ENCODE measurements at places on chromosomes 6 and 20. TPM values are rescaled to one million over a fixed set of nuclear protein-coding genes. Genes with fewer than 3 reads are reported as not detected.

OR10C1 gene
- total RNA-seq = not detected

GRCh38 chr20:43959079-43959919, 44.6 kb downstream of the TOX2 start:
- H3K4me1 ChIP-seq = peaks cover 20% of the 10 kb centered on the region
- H3K27ac ChIP-seq = no peak overlapping the region
- DNase-seq = peak; percentile 64
- H3K27me3 ChIP-seq = no peaks in the 10 kb centered on the region

- H3K27ac ChIP-seq = no peak overlapping the region
- no peak for DNase-seq
- H3K36me3 ChIP-seq = no peaks in the 10 kb centered on the region
These were observed 169.3 kb downstream of the SLC16A10 start for GRCh38 chr6:111256646-111257045.

GRCh38 chr6:3741477-3741871, 10.0 kb downstream of the PXDC1 start:
- no peak overlapping the region for H3K4me3 ChIP-seq
- DNase-seq = peak; percentile 45
- H3K27me3 ChIP-seq = no peaks in the 10 kb centered on the region
- peaks cover 7% of the 10 kb centered on the region for H3K4me1 ChIP-seq
- no peaks in the 10 kb centered on the region for H3K36me3 ChIP-seq

GRCh38 chr20:43389839-43390626, 67.7 kb upstream of the SRSF6 start:
- H3K4me1 ChIP-seq = no peaks in the 10 kb centered on the region
- no peak overlapping the region for H3K4me3 ChIP-seq
- no peak overlapping the region for H3K27ac ChIP-seq
- H3K27me3 ChIP-seq = no peaks in the 10 kb centered on the region

PRELID3B gene
- total RNA-seq = 148 TPM

SLC22A2 gene
- not detected for total RNA-seq

WDR27 gene
- 86.7 TPM for total RNA-seq

DNA sequence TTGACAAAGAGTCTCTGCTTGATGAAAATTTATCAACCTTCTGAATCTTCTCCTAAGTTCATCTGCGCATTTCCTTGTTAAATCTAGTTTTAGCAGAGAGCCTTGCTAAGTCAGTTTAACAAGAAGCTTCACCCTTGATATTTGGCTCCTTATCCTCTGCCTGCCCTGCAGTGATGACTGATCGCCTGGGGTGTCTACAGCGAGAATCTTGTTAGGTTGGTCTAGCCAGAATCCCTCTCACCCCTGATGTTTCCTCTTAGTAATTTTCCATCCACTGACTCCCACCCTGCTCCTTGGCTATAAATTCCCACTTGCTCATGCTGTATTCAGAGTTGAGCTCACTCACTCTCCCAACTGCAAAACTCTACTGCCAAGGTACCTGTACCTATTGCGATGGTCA, 114.1 kb downstream of the TENT5A start:
- H3K27me3 ChIP-seq = no peaks in the 10 kb centered on the region
- no peaks in the 10 kb centered on the region for H3K36me3 ChIP-seq
- no peak overlapping the region for H3K4me3 ChIP-seq
- no peaks in the 10 kb centered on the region for H3K4me1 ChIP-seq

OR12D3 gene
- not detected for total RNA-seq

DNA sequence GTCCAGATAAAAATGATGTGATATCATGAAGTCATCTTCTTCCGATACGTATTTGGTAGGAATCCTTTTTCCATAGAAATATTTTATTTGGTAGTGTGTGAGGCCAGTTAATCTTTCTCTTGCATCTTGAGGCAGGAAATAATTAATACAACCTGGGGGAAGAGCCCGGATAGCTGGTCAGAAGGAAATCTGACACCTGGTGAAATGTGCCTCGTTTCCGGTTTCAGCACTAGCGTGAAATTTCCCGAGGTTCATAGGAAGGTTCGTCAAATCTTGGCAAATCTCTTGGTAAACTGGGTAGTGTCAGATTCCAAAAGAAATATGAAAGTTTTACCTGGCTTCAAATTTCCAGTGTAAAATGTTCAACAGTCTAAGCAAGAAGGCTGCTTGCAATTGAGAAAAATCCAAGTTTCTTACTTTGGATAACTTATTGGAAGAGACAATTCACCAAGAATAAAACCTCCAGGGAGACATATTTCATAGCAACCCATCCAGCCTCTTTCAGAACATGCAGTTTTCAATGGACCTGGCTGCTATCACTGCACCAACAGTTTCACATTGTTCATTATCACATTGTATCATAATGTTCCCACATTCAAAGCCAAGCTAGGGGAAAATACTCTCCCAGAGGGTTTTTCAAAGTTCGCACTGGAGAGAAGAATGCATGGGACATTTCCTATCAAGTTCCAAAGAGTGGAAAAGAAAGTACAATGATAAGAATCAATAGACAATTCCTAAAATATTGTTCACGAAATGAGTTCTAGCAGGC, 454.5 kb upstream of the CITED2 start:
- DNase-seq = no peak
- H3K4me3 ChIP-seq = no peak overlapping the region
- H3K27me3 ChIP-seq = no peaks in the 10 kb centered on the region
- no peaks in the 10 kb centered on the region for H3K36me3 ChIP-seq
- H3K27ac ChIP-seq = no peak overlapping the region

DNA sequence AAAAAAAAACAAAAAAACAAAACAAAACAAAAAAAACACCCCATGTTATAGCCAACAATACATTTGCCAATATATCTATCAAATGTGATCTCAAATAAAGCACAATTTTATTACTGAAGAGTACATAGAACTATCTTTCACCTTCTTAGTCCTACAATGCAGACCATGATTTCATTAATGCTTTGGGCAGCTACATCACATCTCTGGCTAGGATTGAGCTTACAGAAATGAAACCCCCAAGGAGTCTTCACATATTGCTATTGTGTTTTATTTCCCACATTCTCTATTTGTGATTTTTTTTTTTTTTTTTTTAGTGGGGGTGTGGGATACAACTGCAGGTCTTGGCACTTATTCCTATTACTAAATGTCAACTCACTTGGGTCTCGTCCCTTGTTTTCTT, 189.3 kb downstream of the BACH2 start:
- no peaks in the 10 kb centered on the region for H3K27me3 ChIP-seq
- H3K36me3 ChIP-seq = no peaks in the 10 kb centered on the region
- no peak overlapping the region for H3K27ac ChIP-seq
- H3K4me3 ChIP-seq = no peak overlapping the region
- no peak for DNase-seq

DNA sequence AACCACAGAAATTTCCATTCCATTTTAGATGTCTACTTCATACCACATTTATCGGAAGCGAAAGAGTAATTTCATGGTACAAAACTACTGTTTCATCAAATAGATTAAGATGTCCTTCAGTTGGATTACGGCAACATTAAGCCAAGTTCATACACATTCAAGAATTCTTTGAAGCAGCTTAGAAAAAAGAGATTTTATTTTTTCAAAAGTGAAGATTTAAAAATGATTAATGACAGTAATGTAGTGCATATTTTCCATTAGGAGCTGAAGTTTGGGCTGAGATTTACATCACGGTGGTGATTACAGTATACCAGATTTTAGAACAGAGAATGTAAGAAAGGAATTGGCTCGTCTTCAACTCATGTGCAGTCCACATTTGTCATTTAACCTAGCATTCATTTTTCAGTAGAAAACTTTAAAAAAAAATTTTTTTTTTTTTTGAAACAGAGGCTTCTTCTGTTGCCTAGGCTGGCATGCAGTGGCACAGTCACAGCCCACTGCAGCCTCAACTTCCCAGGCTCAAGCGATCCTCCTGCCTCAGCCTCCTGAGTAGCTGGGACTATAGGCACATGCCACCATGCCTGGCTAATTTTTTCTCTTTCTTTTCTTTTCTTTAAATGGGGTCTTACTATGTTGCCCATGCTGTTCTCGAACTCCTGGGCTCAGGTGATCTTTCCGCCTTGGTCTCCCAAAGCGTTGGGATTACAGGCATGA, 1.9 kb downstream of the SYNJ2 start:
- H3K4me3 ChIP-seq = no peak overlapping the region
- no peak for DNase-seq
- no peaks in the 10 kb centered on the region for H3K4me1 ChIP-seq
- H3K27ac ChIP-seq = no peak overlapping the region
- H3K36me3 ChIP-seq = no peaks in the 10 kb centered on the region

ADGRB3 gene
- total RNA-seq = 9.9 TPM

TAF4 gene
- total RNA-seq = 18.9 TPM

COL9A3 gene
- 4.6 TPM for total RNA-seq

- no peak for DNase-seq
- no peaks in the 10 kb centered on the region for H3K4me1 ChIP-seq
- no peaks in the 10 kb centered on the region for H3K36me3 ChIP-seq
These were observed 57.4 kb downstream of the CAP2 start for GRCh38 chr6:17450832-17451231.

DNA sequence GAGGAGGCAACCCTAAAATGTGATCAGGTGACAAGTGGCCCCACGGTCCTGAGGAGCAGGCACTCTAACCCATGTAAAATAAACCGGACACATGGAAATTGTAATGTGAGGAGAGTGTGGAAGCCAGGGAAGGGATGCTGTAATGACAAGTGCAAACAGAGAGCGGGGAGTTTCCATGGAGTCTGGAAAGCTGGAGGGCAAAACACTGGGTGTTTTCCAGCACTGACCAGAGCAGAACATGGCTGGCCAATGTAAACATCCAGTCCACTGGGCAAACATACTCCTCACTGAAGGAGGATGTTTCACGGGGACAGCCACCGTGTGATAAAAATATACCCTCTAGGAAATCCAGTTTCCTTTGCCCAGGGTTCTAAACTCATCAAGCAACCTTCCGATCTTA, 219.0 kb upstream of the JARID2 start:
- H3K27ac ChIP-seq = no peak overlapping the region
- H3K36me3 ChIP-seq = no peaks in the 10 kb centered on the region
- no peak for DNase-seq
- no peak overlapping the region for H3K4me3 ChIP-seq

GRCh38 chr20:53678990-53679596, 85.5 kb upstream of the ZNF217 start:
- no peak for DNase-seq
- H3K27ac ChIP-seq = no peak overlapping the region
- H3K27me3 ChIP-seq = no peaks in the 10 kb centered on the region
- no peaks in the 10 kb centered on the region for H3K4me1 ChIP-seq
- no peaks in the 10 kb centered on the region for H3K36me3 ChIP-seq

DNA sequence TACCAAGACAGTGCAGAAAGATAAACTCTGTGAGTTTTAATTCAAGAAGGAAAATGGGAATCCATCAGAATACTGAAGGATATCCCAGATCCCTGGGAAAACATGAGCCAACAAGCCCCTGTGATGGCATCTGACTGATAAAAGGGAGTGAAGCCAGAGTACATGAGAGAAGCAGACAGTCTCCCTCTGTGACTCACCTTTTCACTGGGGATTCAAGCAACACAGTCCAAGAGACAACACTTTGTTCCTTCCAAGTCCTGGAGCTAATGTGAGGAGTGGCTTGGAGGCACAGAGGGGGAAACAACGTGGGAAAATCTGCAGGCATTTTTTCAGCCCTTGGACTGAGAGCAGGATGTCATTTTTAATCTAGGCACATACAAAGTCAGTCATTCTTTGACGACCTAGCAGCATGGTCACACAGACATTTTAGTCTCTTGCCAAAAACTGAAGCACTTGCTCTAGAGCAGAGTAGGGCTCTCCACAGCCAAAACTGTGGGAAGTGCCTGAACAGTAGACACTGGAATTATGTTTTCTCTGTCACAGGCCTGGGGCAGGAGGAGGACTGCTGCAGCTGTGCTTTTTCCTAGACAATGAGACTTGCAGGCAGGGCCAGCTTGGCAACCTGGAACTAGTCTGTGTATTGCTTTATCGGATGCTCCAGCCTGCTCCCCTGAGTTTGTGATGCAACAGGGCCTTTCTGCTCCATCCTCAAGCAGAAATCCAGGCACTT, 465.0 kb upstream of the GJE1 start:
- DNase-seq = no peak
- H3K36me3 ChIP-seq = no peaks in the 10 kb centered on the region
- no peaks in the 10 kb centered on the region for H3K27me3 ChIP-seq
- H3K27ac ChIP-seq = no peak overlapping the region
- H3K4me1 ChIP-seq = no peaks in the 10 kb centered on the region

DNA sequence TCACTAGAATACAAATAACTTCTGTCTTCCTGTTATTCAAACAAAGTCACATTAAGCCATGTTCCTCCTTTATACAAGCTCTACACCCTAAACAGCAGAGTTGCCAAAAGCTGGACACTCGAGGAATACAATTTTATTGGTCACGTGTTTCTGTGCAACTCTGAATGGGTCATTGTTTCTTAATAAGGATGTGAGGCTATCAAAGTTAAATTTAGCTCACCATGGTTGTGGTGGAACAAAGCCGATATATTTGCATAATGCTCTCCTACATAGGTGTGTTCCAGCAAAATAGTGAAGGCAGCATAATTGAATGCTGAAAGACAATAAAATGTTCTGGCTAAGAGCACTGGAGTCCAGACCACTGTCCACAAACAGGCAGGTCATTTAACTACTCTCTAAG, 36.9 kb upstream of the CD2AP start:
- H3K27me3 ChIP-seq = no peaks in the 10 kb centered on the region
- no peak for DNase-seq
- no peaks in the 10 kb centered on the region for H3K36me3 ChIP-seq
- H3K4me1 ChIP-seq = no peaks in the 10 kb centered on the region
- no peak overlapping the region for H3K27ac ChIP-seq

CALHM6 gene
- total RNA-seq = not detected

DNA sequence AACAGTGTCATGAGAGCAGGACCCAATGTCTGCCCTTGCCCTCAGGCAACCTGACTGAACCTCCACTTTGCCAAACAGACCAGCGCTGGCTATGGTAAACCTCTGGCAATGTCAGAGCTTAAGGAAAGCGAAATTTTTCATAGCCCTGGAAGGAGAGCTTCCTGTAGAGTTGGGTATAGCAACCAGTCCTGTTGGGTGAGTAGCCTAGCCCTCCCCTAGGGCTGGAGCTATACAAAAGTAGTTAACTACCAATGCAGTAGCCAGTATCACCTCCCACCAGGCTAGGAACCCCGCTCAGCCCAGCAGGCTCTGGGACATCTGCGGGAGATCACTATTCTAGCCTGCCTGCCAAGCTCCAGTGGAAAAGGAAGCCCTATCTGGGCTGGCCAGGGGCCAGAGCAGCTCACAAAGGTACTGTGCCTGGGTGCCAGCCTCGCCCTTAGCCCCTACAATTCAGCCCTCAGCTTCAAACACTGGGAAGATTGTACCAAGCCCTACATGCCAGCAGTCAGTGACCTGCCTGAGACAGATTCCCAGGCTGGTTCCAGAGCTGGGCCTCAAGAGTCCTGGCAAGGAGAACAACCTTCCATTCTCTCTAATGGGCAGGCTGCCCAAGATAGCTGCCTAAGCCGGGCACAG, 7.9 kb downstream of the WFDC3 start:
- no peaks in the 10 kb centered on the region for H3K4me1 ChIP-seq
- H3K27ac ChIP-seq = no peak overlapping the region
- H3K36me3 ChIP-seq = no peaks in the 10 kb centered on the region
- DNase-seq = no peak
- H3K4me3 ChIP-seq = no peak overlapping the region
- no peaks in the 10 kb centered on the region for H3K27me3 ChIP-seq
